ENCODE measurements at places on chromosomes 2 and 18.

DNA sequence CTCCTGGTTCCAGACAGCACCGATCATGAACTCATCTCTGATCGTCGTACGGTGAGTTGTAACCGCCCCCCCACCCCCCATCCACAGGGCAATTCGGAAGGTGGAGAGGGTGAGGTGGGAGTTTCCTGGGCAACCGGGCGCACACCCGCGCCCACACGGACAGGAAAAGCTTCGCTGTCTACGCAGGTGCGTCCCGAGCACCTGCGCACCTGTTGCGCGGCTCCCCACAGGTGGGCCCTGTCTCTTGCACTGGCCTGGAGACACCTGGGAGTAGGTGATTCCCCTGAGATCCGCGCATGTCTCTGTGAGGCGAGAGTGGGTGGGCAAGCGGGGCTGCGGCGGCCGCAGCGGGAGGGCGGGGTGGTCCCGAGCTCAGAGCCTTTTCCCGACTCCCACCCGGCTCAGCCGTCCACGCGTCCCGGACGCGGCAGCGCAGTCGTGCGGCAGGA, 459 bp upstream of the ATP6V1C2 start:
- no peak for DNase-seq

- no peak for DNase-seq
Observed at GRCh38 chr2:186991766-186992417, 142.9 kb upstream of the ZSWIM2 start.

DNA sequence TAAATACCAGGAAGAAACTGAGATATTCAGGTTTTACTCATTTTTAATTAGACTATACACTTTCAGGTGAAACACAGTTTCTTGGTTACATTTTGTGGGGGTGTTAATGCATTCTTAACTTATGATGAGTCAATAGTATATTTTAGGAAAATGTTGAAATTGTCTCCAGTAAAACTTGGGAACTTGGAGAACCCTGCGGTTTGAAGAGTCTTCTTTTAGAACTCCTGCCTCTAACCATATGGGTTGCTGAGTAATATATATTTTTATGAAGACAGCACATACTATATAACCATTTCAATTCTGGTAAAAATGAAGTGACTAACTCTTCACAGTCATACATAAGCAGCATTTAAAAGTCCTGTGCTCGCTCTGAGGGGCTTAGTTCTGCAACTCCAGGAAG, 308.2 kb upstream of the LRATD1 start:
- DNase-seq, result no peak

GRCh38 chr2:128692895-128693742, 374.5 kb upstream of the HS6ST1 start:
- no peak for DNase-seq

DNA sequence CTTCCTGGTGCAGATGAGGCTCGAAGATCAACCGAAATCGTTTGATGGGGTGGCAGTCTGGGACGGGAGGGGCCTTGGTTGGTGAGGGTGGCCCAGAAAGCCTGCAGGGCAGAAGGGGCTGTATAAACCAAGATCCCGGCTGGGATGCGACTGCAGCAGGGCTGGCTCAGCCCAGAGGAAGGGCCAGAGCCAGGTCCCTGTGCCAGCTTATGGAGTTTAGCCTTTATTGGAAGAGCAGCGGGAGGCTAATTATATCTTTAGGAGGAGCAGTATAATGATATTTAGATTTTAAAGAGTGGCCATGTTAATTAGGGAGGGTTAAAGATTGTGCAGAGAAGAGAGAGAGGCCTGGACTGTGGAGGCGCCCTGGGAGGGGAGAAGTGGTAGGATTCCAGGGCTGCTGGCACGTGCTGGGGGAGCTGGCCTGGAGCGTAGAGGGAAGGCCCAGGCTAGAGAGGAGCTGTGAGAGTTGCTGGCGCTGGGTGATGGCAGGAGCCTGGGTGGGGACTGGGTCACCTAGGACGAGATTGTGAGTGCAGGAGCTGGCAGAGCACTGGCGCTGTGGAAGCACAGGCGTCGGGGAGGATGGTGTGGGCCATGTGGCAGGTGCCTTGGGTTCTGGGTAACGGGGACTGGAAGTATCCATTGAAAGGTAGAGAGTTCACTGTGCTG, 25.1 kb downstream of the TRAF3IP1 start:
- peak; percentile 25 for DNase-seq

DNA sequence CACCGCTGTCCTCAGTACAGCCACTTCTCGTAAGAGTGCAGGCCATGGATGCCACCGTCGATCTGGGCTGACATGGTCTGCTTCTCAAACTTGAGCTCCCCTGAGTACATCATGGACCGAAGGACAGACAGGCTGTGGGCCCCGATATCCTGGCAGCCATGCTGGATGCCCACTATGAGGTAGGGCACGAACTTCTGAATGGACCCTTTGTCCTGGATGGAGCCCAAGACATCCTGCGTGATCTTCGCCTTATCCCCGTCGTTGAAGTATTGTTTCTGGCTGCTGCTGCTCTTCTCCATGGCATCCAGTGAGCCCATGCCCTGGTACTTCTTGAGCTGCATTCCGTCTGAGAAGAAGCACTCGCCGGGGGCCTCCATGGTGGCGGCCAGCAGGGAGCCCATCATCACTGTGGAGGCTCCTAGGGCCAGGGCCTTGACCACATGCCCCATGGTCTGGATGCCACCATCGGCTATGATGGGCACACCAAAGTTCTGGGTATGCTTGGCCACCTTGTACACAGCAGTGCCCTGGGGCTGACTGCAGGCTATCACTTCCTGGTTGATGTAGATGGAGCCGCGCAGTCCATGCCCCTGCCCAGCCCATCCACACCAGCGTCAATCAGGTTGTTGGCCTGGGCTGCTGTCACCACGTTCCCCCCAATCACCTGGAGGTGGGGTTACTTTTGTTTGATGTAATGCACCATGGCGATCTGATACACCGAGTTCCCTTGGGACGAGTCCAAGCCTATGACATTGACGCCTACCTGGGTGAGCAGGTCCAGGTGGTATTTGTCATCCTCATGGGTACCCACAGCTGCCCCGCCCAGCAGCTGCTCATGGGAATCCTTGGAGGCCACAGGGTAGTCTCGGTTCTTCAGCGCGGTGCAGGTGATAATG, 21.8 kb downstream of the CFLAR start:
- no peak for DNase-seq

- DNase-seq, result no peak
Observed at GRCh38 chr2:71166812-71167211, 36.4 kb downstream of the MPHOSPH10 start.

- no peak for DNase-seq
Observed at GRCh38 chr2:65658266-65658665, 225.9 kb upstream of the SPRED2 start.

DNA sequence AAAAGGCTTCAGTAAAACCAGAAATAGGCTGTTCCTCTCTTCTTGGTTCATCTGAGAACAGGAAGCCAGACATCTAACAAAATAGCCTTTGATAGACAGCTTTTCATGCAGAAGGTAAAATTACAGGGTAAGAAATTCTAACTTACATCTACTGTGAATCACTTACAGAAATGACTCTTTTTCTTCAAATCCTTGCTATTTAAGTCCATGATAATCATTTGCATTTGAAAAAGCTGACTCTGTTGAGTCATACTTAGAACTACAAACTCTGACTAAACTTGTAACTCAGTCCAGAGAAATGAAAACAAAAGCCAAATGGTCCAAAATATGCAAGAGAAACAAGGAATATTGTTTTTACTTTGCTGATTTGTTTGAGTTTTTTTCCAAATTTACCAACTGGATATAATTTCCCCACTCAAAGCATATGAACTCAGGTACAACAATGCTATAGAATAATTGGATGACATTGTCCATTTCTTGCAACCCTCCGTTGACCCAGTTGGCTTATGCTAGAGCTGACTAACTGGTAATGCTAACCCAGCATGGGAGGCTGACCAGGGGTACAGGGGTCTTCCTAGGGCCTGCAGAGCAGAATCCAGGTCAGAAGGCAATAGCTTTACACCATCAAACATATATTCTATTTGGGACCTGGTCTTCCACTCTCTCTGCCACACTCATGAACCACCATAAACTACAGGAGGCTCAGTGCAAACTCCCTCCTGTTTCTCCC, 18.8 kb upstream of the MREG start:
- DNase-seq, result no peak

DNA sequence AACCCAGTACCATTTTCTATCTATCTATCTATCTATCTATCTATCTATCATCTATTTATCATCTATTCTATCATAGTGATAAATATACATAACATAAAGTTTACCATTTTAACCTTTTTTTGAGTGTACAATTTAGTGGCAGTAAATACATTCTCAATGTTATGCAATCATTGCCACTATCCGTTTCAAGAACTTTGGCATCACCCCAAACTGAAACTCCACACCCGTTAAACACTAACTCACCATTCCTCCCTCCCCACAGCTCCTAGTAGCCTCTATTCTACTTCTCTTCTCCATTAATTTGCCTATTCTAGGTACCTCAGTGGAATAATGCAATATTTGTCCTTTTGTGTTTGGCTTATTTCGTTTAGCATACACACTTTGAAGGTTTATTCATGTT, 82.5 kb upstream of the KCNE4 start:
- no peak for DNase-seq

DNA sequence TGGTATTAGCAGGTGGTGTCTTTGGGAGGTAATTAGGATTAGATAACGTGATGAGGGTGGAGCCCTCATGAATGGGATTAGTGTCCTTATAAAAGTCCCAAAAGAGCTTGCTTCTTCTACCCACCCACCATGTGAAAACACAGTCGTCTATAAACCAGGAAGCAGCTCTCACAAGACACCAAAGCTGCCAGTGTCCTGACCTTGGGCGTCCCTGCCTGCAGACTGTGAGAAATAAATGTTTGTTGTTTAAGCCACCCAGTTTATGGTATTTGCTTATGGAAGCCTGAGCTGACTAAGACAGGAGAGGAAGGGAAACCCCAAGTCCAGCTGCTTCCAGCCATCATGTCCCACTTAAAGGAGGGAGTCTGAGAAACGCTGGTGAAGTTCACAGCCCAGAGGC, 13.6 kb downstream of the ADI1 start:
- DNase-seq, result no peak

DNA sequence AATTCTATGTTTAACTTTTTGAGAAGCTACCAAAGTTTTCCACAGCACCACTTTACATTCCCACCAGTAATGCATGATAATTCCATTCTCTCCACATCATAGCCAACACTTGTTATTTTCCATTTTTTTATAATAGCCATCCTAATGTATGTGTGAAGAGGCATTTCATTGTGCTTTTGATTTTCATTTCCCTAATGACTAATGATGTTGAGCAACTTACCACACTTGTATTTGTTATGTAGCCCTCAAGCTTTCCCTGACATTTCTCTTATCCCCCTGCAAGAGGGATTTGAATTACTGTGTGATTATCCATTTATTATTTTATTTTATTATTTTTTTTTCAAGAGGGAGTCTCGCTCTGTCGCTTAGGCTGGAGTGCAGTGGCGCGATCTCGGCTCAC, 23.6 kb upstream of the SOS1 start:
- no peak for DNase-seq

DNA sequence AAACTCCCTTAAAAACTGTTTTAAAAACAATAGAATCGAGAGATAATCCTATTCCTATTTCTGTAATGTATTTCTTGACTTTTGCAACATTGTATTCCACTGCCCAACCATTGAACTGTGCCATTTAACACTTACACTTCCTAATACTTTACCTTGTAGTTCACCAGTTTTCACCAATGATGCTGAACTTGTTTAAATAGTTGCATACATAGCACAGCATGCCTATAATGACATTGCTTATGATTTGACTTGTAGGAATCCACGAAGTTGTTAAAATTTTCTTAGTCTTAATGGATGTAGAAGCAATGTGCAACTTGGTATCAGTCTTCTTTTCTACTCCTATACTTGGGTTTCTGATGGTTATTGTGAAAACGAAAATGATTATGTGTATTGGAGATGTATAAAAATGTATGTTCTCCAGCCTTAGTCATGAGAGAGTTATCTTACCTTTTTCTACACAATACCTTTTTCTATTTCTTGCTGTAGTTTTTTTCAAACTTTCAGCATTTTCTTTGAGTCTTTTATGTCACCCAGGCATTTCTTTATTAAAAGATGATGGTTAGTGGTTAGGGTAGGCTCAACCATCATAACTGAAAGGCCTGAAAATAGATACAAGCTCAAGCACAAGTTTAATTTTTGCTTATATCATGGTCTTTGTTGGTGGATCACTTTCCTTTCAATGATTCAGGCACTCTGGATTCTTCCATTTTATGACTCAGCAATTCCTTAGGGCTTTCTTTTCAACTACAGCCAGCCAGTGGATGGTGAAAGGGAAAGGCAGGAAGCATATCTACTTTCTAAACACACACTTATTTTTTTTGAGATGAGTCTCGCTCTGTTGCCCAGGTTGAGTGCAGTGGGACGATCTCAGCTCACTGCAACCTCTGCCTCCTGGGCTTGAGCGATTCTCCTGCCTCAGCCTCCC, 9.4 kb downstream of the GPD2 start:
- DNase-seq, result no peak

GRCh38 chr2:113705982-113706523, 50.4 kb downstream of the SLC35F5 start:
- DNase-seq, result no peak

DNA sequence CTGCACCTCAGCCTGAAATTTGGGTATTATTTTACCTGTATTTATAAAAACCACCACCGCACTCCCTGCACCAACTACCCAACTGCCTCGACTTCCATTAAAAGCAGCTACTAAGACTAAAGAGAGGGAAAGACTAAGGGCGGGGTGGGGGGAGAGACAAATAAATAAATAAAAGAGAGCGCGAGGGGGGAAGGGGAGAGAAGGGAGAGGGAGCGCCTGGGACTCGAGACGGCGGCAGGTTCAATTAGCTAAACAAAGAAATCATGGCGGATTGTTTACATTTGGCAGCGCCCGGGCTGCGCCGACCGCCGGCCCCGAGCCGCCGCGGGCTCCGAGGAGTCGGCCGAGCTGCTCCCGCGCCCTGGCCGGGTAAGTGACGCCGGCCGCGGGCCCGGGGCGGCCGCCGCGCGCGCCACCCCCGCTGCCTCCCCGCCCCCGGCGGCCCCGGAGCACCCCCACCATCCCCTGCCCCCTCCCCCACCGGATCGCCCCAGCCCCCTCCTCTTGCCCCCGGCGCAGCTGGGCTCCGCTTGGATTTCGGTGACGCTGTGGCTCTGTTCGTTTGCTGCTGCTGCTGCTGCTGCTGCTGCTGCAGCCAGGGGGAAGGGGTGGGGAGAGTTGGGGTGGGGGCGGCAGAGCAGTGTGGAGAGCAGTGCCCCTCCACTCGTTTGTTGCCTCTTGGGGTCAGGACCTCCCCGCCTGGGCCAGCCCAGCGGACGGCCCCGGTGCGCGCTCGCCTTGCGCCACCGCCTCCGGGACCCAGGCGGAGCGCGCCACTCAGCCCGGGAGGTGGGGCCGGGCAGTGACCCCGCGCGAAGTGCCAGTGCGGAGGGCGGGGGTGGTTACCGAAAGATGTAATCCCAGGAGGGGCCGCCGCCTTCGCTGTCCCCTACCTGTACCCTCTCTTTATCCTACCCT, 187.2 kb upstream of the FANCL start:
- no peak for DNase-seq

GRCh38 chr2:159695795-159696448, 16.4 kb upstream of the MARCHF7 start:
- no peak for DNase-seq

- no peak for DNase-seq
Observed at GRCh38 chr2:65615602-65616001, 183.2 kb upstream of the SPRED2 start.

GRCh38 chr2:8609357-8609811, 72.5 kb upstream of the ID2 start:
- no peak for DNase-seq

GRCh38 chr2:217189131-217189530, 329.3 kb upstream of the TNP1 start:
- DNase-seq, result no peak

Data from left ventricle myocardium inferior (tissue), 1 donor.